Stimulated activated CD8-positive, alpha-beta memory T cell treated with anti-CD3 and anti-CD28 coated beads, Interleukin-7, amount 100 ng/mL, for 1 hour (primary cell): ENCODE measurements at places on chromosomes 1 and 21.

DNA sequence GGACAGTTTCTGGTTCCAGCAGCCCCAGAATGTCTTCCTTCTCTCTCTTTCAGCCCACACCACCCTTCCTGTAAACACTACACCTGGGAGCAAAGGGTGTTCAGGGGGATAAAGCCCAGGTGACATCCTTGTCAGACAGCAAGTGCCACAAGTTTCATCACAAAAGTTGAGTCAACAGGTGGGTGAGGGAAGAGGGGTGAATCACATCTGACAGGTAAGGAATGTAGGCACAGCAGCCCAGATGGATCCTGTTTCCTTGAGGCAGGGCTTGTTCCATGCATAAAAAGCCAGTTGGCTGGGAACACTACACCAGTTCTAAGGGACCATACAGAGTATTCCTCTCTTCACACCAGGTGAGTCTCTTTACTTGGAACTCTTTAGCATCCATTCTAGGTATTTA, at the start of gene SPRR1B:
Gene SPRR1B (plus strand): TSS at position 309 of the 400 bp plus-strand sequence. CDS start 1,143 bp downstream, outside the sequence.
- DNase-seq, result no peak

- DNase-seq, result peak; percentile 71
Measured at GRCh38 chr1:178542554-178543289, 29.8 kb downstream of the TEX35 start.

GRCh38 chr1:236024641-236025040, 40.2 kb downstream of the NID1 start:
- DNase-seq, result no peak

DNA sequence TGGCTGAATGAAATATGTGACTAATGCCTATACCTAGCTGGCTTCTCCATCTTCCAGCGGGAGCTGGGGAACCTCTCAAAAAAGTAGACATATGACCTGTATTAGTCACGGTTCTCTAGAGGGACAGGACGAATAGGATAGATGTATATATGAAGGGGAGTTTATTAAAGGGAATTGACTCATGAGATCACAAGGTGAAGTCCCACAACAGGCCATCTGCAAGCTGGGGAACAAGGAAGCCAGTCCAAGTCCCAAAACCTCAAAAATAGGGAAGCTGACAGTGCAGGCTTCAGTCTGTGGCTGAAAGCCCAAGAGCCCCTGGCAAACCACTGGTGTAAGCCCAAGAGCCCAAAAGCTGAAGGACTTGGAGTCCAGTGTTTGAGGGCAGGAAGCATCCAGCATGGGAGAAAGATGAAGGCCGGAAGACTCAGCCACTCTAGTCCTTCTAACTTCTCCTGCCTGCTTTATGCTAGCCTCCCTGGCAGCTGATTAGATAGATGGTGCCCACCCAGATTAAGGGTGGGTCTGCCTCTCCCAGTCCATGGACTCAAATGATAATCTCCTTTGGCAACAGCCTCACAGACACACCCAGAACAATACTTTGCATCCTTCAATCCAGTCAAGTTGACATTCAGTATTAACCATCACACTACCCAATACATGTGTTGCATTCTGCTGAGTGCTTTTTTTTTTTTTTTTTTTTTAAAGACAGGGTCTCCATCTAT, 19.6 kb downstream of the OLIG1 start:
- DNase-seq, result no peak

GRCh38 chr21:16419188-16419921, 689.6 kb downstream of the USP25 start:
- DNase-seq, result no peak

- no peak for DNase-seq
Measured at GRCh38 chr1:236393681-236394481, at the start of gene EDARADD. TSS of gene EDARADD (plus strand) at chr1:236394286. CDS start at chr1:236394445, 159 bp downstream.

DNA sequence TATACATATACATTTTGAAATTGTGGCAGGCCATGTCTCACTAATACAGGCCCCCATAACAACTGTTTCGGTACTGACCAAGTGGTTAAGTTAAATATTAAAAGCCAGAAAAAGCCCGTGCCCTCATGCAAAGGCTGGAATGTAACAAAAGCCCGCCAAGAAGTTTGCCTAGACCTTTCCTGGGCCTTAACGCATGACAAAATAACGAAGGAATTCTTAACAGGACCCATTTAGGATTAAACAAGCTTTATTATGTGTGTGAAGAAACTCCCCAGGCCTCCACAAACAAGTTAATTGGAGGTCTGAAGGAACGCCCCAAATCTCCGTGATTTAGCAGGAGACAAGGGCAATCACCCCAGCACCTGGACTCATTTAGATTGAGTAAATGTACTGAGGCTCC, 42.4 kb downstream of the TNFSF4 start:
- no peak for DNase-seq

DNA sequence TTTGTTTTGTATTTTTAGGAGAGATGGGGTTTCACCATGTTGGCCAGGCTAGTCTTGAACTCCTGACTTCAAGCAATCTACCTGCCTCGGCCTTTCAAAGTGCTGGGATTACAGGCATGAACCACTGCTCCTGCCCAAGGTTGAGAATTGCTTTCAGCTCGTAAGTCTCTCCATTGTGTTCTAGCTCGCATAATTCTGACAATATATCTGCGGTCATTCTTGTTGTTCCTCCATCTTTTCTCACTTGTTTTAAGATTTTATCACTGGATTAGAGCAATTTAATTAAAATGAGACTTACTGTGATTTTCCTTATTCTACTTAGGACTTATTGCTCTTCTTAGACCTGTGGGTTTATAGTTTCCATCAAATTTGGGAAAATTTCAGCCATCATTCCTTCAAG, 102.9 kb downstream of the AHCTF1 start:
- no peak for DNase-seq

- DNase-seq, result no peak
Measured at GRCh38 chr1:216111842-216112241, 311.4 kb downstream of the USH2A start.

- no peak for DNase-seq
Measured at GRCh38 chr21:33981391-33982101, 65.9 kb upstream of the ATP5PO start.

DNA sequence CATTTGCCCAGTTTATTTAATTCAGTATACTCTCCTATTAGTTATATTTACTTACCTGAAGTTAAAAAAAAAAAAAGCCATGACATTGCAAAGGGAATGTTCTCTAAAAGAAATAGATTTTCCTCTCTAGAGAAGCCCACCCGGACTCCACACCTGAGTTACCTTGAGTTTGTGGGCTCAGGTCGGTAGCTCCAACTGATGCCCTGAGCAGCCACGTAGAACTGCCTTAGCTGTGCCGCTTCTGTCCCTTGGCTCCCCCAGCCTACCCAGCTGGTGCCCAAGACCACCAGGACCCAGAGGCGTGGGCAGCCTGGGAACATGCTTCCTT, 250 bp downstream of the F5 start:
- no peak for DNase-seq

DNA sequence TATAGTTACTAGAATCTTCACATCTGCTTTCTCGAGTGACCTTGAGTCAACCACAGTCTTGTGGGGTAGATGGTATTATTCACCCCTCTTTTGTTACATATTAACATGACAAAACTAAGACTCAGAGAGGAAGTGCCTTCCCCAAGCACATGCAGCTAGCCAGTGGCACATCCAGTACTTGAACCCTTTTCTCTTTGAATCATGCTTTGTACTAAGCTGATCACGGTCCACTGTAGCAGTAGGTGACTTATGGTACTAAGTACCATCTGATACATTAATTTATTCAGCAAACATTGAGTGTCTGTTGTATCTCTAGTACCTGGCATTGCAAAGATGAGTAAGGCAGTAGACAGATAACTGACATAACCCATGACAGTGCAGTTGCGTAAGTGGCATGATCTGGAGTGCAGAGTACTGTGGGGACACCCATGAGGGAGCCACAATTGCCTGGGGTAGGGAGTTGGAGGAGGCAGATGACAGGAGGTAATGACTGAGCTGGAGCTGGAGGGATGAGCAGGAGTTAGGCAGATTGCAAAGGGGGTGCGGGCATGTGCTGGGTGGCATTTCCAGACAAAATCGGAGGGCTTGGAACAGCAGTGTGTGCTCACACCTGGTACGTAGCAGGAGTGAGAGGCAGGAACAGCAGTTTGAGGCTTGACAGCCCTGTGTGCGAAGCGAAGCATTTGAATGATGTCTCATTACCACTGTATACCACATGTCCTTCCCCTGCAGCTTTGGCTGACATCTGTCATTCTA, 29.8 kb downstream of the UCK2 start:
- DNase-seq, result no peak
